ENCODE measurements at places on chromosomes 6 and 20. TPM values are rescaled to one million over a fixed set of nuclear protein-coding genes. Genes with fewer than 3 reads are reported as not detected.

PAX1 gene
- not detected for total RNA-seq

PSMB8 gene
- total RNA-seq, result 34.7 TPM

SLC13A3 gene
- 7.7 TPM for total RNA-seq

SMLR1 gene
- 16.4 TPM for total RNA-seq

FERMT1 gene
- 1.2 TPM for total RNA-seq

LRRC73 gene
- not detected for total RNA-seq

CST1 gene
- not detected for total RNA-seq

ROMO1 gene
- 73.5 TPM for total RNA-seq

NKX2-2 gene
- not detected for total RNA-seq

F13A1 gene
- 0.86 TPM for total RNA-seq

SLC17A3 gene
- 9.5 TPM for total RNA-seq

TFAP2A gene
- not detected for total RNA-seq

OR2B6 gene
- total RNA-seq, result not detected

TMEM244 gene
- total RNA-seq, result not detected

PHF20 gene
- 16.7 TPM for total RNA-seq

TFAP2D gene
- total RNA-seq, result not detected

C20orf96 gene
- 2.5 TPM for total RNA-seq

TPBG gene
- total RNA-seq, result 0.68 TPM

All from right lobe of liver (tissue), 6 donors.